ENCODE measurements at places on chromosomes 16 and 17.

- DNase-seq, result no peak
These were observed 503.3 kb upstream of the CDH5 start for GRCh38 chr16:65863236-65863635.

GRCh38 chr17:9350080-9350479 lies 225.5 kb downstream of the STX8 start:
- peak; percentile 70 for DNase-seq

DNA sequence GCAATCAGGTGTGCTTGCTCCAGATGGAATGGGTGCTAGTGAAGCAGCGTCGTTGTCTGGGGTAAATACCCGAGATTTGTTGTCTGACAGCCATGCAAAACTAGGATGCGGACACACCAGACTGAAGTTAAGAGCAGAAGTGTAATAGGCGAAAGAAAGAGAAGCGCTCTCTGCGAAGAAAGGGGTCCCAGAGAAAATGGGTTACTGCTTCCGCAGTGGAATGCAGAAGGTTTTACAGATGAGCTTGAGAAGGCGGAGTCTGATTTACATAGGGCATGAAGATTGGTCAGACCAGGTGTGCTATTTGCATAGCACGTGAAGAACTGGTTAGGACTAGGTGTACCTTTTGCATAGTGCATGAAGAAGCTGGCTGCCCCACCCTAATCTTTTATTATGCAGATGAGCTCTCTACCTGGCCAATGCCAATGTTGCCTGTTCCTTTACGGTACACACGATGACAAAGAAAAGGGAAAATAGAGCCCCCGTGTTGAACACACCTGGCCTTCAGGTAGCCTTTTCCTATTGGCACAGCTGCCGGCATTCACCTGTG lies 32.0 kb upstream of the SNN start:
- no peak for DNase-seq

DNA sequence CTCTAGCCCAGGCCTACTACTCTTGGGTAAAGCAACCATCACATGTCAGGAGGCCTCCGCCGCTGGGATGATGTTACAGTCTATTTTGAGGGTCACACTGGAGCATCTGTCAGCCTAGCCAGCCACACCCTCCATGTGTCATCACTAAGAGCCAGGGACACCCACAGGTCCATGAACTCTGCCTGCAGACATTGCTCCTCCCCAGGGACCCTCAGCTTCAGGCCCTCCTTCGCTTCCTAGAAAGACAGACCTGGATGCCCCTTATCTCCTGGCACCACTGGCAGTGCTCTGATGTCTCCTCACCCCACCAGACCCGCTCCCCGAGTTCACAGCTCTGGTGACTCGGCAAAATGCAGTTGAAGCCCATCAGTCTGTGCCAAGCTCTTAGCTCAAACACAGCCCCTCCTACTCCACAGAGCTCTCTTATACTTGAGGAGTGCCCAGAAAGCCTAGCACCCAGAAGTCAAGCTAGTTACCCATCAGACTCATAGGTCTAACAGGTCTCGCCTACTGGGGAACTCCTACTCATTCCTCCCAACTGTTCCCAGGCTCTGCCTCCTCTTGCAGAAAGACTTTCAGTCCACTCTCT lies 5.9 kb downstream of the RANBP10 start:
- DNase-seq, result no peak

- no peak for DNase-seq
These were observed 1.3 kb downstream of the RAB37 start for GRCh38 chr17:74738051-74738996.

DNA sequence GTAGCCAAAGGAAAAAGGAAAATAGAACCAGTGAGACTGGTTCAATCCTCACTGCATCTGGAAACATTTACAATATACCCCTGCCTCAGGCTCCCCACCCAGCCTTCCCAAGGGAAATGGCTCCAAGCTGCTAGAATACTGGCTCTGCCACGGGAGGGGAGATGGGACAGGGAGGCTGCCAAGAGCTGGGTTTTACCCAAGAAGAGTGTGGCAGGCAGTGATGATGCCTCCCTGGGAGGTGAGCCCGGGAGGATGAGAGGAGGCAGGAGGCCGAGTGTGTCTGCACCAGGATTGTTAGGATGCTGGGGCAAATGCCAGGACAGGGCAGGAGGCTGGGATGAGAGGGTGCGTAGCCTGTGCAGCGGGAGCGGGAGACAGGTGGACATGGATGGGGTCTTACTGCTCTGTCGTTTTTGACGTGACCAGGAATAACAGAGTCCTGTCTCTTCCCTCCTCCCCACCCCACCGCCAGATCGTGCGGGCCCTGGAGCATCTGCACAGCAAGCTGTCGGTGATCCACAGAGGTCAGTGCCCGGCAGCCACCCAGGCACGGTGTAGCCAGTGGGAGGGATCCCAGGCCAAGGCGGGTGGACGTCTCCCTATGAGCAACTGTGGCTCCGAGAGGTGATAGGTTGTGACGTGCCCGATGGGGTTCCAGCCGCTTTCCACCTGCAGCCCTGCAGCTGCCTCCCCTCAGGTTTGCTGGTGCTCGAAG lies 18.4 kb downstream of the MAP2K3 start:
- no peak for DNase-seq

DNA sequence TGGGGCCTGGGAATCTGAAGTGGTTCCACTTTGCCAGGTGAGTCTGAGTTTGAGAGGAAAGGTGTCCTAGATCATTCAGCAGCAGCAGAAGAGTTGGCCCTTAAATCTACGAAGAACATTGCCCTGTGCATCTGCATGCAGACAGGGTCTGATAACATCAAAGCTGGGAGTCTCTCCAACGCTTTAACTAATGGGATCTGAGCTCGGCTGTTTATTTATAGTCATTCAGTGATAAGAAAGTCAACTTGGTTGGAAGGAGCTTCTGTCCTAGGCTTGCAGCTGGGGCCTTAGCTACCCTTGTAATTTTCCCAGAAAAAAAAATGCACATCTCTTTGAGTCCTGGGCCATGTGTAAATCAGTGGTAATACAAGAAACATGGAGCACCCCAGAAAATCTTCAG lies 418.0 kb upstream of the HSBP1 start:
- no peak for DNase-seq

- DNase-seq, result no peak
These were observed 50.5 kb downstream of the IKZF3 start for GRCh38 chr17:39813631-39814030.

- no peak for DNase-seq
These were observed 33.1 kb downstream of the ABR start for GRCh38 chr17:1146561-1147265.

DNA sequence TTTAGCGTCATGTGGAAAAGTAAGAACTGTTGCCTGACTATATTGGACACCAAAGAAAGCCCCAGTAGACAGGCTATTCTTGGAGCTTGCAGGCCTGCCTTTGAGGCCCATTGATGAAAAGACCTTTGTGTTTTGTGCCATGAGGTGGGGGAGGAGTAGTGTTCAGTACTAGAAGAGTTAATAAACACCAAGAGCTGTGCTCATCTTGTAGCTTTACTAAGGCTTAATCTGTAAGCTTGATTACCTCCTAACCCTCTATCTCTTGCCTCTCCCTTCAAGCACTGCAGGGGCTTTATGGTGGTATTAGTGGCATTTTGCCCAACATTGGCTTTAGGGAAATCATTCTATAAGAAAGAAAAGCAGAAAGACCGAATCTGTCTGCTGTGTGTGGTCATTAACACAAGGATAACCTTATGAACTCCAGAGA lies 220.2 kb upstream of the TBX2 start:
- no peak for DNase-seq

- no peak for DNase-seq
These were observed 365.6 kb downstream of the SLC39A11 start for GRCh38 chr17:72726936-72727335.

DNA sequence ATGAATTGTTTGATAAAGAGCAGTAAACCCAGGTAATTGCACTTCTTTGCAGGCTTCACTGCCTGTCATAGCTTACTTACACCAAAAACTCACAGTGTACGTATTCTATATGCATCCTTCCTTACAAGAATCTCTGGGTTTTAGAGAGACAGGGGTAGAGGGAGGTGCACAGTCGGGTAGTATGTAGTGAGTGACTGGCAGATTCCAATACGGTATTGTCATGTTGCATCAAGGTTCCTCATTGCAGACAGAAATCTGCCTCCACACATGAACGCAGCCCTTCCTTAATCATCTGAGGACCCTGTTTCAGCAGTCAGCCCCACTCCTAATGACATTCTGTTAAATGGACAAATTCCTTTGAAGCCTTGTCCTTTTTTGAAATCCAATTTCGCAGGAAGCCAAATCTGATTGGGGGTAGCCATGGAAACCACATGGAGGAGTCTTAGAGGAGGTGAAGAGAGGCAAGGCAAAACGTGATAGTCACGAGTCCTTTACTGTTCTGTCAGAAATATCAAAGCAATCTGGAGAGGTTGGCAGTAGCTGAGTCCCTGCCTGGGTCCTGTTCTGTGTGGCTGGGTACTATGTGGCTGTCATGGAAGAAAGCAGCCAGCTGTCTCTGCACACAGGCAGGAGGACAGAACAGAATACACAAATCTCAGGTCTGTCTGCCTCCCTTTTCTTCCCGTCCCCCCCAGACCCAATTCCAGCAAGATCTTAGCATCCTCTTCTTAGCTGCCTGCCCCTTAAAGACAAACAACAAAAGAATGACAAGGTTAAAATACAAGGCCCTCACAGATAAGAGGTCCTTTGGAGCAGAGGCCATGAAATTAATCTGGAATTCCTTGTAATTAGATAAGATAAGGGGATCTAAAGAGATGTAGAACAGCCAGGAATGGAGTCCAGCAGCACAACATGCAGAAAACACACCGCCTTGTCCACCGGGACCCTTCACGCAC lies 3.1 kb upstream of the SKAP1 start:
- DNase-seq, result no peak

GRCh38 chr16:30692396-30693064 lies 6.4 kb upstream of the SRCAP start:
- no peak for DNase-seq

- no peak for DNase-seq
These were observed 70.4 kb downstream of the KSR1 start for GRCh38 chr17:27526604-27527002.

- DNase-seq, result no peak
These were observed 677 bp downstream of the SULT1A2 start for GRCh38 chr16:28596115-28596630.

GRCh38 chr16:31333686-31334649 lies 21.0 kb upstream of the ITGAX start:
- DNase-seq, result no peak

- no peak for DNase-seq
These were observed 69.1 kb downstream of the SRCIN1 start for GRCh38 chr17:38536661-38537060.

DNA sequence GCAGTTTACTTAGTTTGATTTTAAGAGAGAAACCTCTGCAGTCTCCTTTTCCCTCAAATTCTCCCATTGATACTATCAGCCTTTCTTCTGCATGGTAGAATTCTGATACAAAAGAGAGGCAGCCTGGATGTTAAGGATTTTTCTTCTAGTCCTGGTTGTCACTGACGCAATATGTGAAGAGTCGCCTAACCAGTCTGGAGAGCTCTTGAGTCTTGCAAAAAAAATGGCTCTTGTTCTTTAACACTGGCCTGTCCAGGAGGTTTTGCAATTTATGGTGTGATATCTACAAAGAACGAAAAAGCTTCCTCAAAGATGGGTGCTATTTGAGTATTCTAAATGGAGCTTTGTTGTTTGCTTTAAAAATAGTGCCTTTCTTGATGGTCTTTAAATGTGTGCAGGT lies 28.9 kb downstream of the COX10 start:
- DNase-seq, result no peak

GRCh38 chr16:83472776-83473501 lies 334.8 kb upstream of the HSBP1 start:
- DNase-seq, result no peak

DNA sequence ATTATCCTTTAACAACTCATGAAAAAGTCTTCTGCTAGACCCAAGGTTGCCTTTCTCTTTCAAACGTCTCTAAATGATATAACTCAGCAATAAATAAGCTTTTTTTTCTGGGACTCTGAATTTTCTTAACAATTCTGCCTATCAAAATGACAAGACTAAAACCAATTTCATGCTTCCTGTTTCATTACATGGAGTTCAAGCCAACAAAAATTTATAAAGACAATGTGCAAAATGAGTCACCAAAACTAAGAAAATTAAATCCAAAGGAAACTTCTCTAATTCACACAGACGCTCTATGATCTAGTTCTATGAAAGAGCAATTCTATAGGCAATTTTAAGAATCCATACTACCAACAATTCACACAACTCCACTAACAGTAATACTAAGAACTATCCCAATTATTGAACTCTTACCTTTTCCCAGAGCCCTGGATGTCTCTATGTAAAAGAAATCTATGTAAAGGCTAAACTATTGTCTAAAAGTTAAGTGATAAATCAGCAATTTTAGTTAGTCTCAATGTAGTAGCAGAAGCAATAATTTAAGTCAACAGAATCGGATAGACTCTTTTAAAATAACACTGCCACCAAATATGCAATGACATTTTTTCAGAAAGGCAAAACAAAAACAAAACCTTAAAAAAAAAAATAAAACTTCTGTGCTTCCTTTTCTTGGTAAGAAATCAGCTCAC lies 44.2 kb downstream of the ZZEF1 start:
- no peak for DNase-seq

- DNase-seq, result no peak
These were observed 20.1 kb downstream of the ZNF276 start for GRCh38 chr16:89741342-89742014.

DNA sequence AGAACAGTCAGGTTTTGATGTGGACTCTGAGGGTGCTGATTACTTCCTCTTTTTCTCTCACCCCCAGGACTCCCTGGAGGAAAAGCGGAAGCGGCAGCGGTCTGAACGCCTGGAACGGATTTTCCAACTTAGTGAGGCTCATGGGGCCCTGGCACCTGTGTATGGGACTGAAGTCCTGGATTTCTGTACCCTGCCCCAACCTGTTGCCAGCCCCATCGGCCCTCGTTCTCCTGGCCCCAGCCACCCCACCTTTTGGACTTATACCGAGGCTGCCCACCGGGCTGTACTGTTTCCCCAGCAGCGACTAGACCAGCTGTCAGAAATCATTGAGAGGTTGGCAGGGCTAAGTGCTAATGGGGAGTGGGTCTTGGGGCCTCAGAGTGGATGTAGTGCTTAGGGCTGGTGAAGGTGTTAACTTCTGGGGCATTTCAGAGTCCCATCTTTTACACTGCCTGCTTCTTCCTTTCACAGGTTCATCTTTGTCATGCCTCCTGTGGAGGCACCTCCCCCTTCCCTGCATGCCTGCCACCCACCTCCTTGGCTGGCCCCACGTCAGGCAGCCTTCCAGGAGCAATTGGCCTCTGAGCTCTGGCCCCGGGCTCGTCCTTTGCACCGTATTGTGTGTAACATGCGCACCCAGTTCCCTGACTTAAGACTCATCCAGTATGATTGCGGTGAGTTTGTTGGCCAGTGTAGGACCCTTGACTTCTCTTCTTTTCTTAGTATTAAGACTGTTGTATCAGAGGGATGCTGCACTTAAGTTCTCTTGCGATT lies 19.1 kb upstream of the PHKG2 start:
- DNase-seq, result no peak

DNA sequence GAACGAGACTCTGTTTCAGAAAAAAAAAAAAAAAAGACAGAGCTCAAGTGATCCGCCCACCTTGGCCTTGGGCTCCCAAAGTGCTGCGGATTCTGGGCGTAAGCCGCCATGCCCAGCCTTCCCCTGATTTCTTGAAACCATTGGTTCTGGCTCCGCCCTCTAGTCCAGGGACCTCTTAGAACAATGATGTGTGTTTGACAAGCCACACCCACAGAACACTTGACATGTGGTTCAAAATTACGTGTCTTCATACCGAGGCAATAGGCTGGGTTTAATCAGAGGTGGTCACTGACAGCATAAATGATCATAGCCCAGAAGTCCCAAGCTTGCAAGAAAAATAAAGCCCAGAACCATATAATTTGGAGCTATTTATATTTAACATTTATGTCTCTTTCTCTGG lies 23.0 kb downstream of the KNOP1 start:
- DNase-seq, result no peak

Data from amniotic stem cell (primary cell).